ENCODE measurements at places on chromosomes 2 and 18.

DNA sequence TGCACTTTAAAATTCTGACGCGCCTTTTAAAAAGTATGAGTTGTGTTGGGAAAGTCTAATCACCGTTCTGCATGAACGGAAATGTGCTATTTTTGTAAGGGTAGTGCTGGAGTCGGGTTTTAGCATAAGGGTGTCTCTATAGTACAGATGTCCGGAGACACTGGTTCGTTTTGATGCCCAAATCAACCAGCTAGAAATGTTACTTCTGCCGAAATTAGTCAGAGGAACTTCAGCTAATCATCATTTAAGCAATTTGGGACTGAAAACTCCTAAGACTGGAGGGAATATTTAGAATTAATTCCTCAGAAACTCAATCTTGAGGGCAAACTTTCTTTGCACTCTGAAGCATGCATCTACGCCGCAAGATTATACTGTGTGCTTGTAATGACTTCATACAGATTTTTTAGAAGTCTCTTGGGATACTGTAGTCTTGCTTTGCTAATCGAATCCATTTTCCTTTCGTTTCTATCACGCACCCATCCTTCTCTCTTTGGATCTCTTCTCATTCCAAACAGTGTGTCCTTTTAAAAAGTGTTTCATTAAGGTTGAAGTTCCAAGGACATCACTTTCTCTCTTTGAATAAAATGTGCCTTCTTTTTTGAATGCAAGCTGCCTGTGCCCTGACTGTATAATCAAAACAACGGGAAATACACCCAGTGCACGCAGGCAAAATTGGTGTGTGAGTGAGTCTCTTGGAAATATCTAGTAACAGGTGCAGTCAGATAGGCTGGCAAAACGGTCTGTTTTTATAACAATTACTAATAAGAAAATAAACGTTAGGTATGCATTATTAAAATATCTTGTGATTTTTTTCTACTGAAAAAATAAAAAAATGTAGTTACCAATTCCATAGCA is 270.9 kb upstream of the TCF4 start:
- DNase-seq = no peak

GRCh38 chr2:18482666-18483065 is 77.8 kb downstream of the RDH14 start:
- DNase-seq = peak; percentile 11

GRCh38 chr2:175843625-175844024 is 158.4 kb downstream of the LNPK start:
- no peak for DNase-seq

DNA sequence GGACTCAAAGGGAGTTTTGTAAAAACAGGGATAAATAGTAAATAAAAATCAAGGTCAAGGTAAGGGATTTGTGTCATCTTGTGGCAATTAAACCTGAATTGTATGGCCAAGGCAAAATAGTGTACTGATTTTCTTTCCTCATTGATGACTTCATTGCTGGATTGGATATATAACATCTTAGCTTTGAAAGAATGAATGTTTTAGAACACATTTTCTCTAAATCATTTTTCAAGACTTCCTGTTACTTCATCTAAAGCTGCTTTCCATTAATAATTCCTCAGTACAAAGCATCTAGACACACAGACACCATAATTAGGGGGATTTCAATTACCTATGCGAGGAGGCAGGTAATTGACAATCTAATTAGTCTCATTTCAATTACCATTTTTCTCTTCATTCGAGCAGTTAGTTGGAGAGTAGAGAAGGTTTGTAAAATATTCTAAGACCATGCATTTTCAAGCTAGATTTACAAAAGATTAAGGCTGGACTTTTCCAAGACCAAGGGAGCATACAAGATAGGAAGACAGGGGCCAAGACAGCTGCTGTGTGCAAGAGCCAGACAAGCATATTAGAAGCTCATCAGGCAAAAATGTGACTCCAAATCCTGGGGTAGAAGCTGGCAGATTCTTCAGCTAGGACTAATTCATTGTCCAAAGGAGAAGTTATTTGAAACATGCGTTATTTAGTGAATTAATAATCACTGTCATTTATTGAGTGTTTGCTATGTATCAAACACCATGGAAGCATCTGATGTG is 253.6 kb downstream of the EPHA4 start:
- no peak for DNase-seq

DNA sequence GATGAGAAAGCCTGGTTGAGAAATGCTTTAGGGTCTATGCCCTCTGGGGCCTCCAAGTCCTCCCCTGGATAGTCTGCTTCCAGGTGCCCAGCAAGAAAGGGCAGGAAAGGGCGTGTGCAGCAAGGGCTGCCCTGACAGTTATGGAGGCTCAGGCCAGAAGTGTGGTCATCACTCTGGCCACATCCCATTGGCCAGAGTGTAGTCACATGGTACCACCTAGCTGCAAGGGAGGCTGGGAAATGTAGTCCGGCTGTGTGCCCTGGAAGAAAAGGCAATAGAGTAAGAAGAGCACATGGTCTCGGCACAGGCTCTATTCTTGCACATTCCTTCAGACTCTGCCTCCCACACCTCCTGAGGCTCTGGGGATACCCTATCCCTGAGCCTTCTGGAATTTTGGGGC is 35.7 kb downstream of the ODC1 start:
- peak; percentile 36 for DNase-seq

- no peak for DNase-seq
These were observed 23.0 kb upstream of the TNP1 start for GRCh38 chr2:216882876-216883275.

- no peak for DNase-seq
These were observed 48.3 kb upstream of the BZW1 start for GRCh38 chr2:200763422-200763821.

GRCh38 chr2:28594000-28594331 is 98.1 kb downstream of the PLB1 start:
- no peak for DNase-seq

GRCh38 chr18:34120294-34120693 is 104.4 kb downstream of the NOL4 start:
- DNase-seq = no peak

GRCh38 chr18:9735238-9735637 is 27.1 kb downstream of the RAB31 start:
- no peak for DNase-seq

All from SW 1271 (cell line).